ENCODE measurements at places on chromosomes 2 and 18. TPM values are rescaled to one million over a fixed set of nuclear protein-coding genes. Genes with fewer than 3 reads are reported as not detected.

- peak; percentile 36 for DNase-seq
Observed at GRCh38 chr18:39647627-39648534, 2082.3 kb upstream of the CELF4 start.

The TWIST2 gene
- total RNA-seq, result not detected

DNA sequence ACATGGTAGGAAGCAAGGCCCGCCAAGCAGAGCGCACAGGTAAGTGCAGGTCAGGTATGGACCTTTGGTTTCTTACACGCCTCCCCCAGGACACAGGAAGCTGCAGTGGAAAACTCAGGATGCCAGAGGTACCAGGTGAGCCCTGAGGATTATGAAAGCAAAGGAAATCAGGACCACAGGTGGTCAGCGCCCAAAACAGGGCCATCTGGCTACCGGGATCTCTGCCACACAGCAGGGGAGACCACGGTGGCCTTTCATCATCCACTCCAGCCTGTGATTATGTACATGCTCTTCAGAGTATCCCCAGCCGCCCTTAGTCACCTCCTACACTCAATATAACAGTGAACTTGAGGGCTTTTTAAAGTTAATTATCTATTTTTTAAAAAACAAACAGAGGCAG lies 125.5 kb upstream of the EPC2 start:
- DNase-seq, result no peak

GRCh38 chr2:121884511-121884921 lies 129.1 kb downstream of the TSN start:
- no peak for DNase-seq

GRCh38 chr18:54806526-54806925 lies 21.8 kb upstream of the RAB27B start:
- no peak for DNase-seq

The OR6B2 gene
- total RNA-seq, result not detected

- no peak for DNase-seq
Observed at GRCh38 chr2:152664725-152665124, 52.5 kb downstream of the PRPF40A start.

DNA sequence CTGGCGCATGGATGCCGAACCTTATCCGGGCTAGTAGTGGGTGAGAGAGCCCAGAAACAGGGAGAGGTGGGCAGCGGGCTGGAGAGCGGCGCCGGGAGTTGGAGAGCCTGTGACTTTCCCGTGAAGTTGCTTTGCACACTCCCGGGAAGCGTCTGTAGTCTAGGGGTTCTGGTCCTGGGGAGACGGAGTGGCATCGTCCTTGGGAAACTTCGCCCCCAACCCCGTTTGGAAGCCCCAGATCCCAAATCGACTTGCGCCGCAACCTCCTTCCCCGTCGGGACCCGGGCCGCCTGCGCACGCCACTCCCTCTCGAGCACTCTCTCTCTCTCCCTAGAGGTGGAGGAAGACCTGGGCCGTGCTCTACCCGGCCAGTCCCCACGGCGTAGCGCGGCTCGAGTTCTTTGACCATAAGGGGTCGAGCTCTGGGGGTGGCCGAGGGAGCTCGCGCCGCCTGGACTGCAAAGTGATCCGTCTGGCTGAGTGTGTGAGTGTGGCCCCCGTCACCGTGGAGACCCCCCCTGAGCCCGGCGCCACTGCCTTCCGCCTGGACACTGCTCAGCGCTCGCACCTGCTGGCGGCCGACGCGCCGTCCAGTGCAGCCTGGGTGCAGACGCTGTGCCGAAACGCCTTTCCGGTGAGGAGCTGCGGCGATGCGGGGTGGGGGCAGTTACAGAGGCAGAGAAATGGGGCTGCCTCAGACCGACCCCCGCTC lies 456 bp downstream of the DOK1 start:
- no peak for DNase-seq

GRCh38 chr2:11743366-11743765 lies 3.1 kb upstream of the LPIN1 start:
- DNase-seq, result no peak

DNA sequence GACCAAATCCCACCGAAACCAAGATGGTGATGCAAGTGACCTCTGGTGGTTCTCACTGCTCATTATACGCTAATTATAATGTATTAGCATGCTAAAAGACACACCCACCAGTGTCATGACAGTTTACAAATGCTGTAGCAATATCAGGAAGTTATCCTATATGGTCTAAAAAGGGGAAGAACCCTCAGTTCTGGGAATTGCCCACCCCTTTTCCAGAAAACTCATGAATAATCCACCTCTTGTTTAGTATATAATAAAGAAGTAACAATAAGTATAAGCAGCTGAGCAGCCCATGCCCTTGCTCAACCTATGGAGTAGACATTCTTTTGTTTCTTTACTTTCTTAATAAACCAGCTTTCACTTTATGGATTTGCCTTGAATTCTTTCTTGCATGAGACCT lies 31.0 kb upstream of the FMNL2 start:
- DNase-seq, result no peak

All from Calu3 (cell line).